ENCODE measurements at places on chromosomes 7 and 10.

DNA sequence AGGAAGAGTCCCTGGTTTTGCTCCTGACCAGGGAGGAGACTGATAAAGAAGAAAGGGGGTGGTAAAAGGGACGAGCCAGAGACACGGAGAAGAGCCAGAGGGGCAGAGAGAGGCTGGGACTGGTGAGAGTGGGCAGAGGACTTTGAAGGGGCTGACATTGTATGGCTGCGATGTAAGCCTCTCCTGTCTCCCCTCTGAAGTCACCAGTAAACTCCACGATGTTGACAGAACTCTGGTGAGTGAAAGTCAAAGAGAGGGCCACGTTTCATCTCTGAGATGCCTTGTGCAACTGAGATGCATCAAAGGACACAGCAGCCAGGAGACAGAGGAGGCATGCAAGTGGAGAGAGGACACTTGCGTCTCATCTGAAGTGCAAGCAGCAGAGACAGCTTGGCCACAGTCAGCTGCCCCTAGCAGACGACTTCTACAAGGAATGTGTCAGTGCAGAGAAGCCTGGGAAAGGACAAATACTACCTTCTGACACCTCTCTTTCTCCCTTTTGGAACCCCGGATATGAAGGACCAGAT lies 54.3 kb downstream of the SMKR1 start:
- no peak for DNase-seq

DNA sequence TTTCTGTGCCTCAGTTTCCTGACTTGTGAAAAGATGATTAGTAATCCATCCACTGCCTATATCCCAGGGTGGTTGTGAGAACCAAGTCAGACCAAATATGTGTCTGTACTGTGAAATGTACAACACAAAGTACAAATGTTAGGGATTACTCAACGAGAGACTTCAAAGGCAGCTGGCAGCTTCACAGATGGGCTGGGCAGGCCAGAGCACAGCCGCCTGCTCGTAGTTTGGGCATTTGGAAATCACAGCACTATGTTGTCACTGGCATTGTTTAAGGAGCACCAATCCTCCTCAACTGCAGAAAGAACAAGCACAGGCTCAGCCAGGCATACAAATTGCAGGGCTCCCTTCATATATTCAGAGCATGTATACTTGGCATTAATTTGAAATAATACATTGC lies 64.5 kb upstream of the C10orf90 start:
- DNase-seq: no peak

DNA sequence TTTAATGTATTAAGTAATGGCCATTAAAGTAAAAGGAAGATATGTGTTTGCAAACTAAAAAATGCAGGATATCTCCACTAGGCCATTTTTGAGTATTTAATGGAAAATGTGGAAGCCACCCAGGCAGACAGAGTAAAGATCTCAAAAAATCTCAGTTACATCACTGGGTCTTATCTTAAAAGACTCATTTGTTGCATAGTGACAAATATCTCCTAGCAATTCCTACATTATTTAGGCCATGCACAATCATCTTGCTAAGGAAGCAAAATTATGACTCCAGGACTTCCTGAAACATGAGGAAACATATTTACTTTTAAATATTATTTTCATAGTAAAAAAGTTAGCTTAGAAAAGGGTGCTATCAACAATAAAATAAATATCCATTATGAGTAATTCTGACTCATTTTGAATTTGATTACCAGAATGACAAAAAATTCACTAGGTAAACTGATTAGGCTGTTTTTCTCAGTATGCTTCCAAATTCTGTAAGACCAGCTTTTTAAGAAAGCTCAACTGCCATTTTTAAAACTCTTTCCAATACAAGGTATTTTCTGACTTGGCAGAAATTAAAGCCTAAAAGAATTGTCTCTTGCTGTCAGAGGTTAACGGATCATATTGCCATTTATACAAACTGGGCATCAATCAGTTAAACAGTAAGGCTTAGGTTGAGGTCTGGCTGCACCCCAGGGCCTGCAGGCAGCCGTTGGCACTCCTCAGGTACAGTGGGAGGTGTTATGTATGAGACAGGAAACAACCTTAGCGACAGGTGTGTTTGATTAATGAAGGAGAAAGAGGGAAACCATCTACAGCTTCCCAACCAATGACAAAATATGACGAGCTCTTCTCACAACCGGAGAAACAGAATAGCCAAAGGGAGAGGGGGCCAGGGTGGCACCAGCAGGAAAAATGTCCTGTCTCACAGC lies 31.8 kb downstream of the PCLO start:
- DNase-seq: peak; percentile 51

GRCh38 chr7:184294-185264 lies 7.8 kb upstream of the FAM20C start:
- no peak for DNase-seq

DNA sequence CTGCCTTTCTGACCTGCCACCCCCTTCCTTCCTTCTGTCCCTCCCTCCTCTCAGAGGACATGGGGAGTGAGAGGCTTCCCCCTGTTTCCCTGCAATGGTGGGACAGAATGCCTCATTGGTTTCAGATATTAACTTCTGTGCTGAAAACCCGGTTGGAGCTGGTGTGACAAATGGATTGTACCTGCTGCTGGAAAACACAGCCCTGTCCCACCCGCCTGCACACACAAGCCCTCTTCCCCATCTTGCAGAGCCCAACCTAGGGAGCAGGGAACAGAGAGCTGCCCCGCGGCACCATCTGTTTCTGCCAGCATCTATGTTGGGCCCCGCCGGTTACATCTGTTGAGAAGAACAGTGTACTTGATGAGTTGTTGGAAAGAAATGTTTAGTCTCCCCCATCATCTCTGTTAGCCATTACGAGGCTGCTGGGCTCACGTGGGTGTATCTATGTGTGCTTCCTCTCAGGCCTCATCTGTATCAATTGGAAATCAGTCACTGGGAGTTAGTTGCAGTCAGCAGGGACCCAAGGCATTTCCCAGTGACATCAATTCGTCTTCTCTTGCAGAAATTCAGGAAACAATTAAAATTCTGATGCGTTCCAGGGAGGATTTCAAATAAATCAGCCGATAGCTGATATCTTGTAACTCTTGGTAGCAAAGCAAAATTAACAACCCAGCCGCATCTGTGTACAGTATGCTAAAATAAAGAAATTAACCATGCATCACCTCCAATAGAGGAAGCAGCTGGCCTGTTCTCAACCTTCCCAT lies 725.6 kb upstream of the GALNT17 start:
- no peak for DNase-seq

- DNase-seq: no peak
Observed at GRCh38 chr10:6053816-6054631, 8.1 kb downstream of the IL2RA start.

DNA sequence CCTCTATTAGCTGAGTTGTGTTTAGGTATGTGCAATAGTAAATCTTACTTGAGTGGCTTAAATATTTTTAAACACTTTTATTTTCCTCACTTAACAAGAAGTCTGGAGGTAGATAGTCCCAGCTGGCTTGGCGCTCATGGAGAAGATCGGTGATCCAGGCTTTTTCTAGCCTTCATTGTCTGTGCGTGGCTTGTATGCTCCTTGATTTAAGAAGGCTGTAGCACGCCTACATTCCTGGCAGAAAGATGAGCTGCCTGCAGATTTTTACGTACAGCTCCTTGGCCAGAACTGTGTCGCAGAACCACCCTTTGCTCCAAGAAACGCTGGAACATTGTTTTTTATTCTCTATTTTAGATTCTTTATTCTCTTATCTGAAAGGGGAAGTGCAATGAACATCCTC lies 284.1 kb downstream of the KIF20B start:
- DNase-seq: no peak

- no peak for DNase-seq
Observed at GRCh38 chr10:113961182-113962031, 82.3 kb upstream of the ADRB1 start.

DNA sequence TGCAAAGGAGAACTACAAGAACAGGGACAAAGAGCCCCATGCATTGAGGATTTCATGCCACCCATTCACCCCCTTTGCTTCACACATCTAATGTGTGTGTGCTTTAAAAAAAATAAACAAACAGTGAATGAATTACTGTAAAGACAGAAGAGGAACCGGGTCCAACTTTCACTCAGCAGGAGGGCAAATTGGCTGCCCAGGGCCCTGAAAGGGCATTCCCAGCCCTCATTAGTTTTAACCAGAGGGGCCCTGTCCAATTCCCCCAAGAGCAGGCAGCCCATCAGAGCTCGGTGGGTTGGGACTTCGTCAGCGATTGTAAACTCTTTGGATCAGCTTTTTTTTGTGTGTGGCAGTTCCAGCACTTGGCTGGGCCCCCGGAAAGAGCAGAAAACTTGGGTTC lies 73.6 kb upstream of the PDZD8 start:
- no peak for DNase-seq

GRCh38 chr7:124792002-124792401 lies 26.4 kb upstream of the GPR37 start:
- no peak for DNase-seq

DNA sequence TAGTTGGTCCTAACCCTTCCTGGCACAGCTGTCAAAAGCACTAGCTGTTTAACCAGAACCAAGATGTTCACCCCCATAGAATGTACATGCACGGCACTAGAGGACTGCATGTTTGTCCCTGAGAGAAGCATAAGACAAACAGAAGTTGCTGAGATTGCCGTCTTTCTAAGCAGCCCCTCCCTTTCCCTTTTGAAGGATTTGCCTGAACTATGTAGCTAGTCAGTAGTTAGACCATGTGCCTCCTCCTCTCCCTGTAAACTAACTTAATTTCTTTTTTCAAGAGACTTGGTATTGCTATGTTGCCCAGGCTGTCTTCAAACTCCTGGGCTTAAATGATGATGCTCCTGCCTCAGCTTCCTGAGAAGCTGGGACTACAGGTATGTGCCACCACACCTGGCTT lies 40.7 kb downstream of the TBC1D12 start:
- DNase-seq: no peak

DNA sequence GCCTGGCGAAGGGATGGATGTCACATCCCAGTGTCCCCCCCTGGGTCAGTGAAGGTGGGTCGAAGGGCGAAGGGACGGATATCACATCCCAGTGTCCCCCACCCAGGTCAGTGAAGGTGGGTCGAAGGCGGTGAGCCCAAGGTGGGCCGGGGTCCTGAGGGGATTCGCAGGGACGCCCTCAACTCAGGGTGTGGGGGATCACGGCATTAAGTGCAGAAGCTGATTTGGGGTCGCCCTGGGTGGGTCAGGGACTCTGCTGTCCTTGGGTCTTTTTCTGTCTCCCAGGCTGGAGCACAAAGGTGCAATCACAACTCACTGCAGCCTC lies 21.9 kb downstream of the ADAP1 start:
- DNase-seq: no peak

DNA sequence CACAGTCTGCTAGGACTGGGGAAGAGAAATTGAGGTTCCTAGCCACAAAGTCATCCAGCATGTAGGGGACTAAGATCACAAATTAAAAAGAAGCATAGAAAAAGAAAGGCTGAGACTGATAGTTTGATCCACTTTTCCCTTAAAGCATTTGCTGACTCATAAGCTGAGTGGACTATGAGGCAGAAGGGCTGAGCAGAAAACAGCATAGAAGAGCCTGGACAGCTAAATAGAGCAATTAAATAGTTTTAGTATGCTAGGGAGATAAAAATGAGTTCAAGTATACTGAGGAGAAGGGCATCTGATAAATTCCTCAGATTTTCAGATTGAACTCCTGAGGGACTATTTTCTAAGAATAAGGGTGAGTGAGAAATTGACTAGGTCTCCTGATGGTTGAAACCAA lies 155.9 kb upstream of the EGR2 start:
- no peak for DNase-seq

- DNase-seq: no peak
Observed at GRCh38 chr7:134873253-134873652, 93.8 kb downstream of the CALD1 start.

DNA sequence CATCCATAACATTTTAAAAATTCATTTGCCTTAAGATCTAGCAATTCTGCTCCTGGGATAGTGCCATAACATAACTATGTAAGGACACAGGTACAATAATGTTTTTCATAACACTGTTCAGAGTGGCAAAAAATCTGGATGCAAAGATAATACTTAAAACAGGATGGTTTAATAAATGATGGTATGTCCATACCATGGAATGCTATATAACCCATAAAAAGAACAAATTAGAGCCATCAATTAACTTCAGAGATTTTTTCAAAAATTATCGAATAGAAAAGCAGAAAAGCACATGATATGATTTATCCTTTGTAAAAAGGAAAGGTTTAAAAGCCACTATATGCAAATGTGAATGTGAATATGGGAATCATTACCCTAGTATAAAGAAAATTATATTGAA lies 193.4 kb upstream of the LRRN3 start:
- no peak for DNase-seq

- DNase-seq: no peak
Observed at GRCh38 chr10:64040781-64041180, 519.6 kb downstream of the REEP3 start.

GRCh38 chr7:17104419-17104818 lies 194.0 kb upstream of the AHR start:
- no peak for DNase-seq

- no peak for DNase-seq
Observed at GRCh38 chr7:129405527-129405926, 28.7 kb upstream of the STRIP2 start.
